Bronchial epithelial cell (primary cell): ENCODE measurements at places on chromosomes 4 and X.

DNA sequence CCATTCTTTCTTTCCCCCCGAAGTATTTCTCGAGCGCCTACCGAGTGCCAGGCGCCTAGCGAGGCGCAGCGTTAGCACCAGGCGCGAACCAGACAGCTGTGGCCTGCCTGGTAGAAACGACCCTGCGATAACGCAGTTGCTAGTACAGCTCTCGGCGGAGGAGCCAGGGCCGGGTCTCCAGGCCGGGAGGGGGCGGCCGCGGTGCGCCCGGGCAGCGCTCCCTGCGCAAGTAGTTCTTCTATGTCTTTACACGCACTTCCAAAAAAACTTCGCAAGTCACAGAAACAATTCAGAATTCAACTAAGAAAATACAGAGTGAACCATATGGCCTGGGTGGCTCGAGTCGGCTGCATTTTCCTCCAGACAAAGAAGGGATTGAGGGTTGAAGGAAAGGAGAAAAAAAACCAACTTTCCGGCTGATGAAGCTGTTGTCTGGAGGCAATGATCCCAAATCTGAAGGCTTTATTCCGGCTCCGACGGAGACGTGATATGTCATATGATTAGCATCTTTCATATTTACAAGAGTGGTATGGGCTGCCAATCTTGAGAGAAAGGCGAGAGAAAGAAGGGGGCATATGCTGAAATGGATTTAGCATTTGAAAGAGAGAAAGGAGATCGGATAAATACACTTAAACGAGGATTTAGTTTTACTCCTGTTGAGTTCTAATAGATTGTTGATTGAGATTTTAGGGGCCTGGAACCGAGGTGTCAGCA is 7.2 kb upstream of the NEUROG2 start:
- DNase-seq = no peak

GRCh38 chr4:159071178-159071968 is 31.5 kb upstream of the RAPGEF2 start:
- peak; percentile 81 for DNase-seq

DNA sequence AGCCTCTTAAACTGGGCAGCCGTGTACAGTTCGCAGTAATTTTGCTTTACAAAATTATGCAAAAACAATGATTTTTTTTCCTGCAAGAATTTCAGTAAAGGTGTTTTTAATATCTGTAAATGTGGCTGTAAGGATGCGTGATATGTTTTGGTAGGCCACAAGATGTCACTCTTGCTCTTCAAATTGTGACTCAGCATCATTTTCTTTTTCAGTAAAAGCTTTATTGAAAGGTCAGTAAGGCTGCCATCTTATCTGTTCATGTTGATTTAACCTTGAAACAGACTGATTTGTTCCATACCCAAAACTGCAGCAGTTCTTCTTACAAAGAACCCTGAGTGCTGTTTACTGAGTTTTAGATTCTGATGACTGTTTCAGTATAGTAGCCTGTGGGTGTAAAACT is 39.9 kb downstream of the TXLNG start:
- DNase-seq = peak; percentile 43

GRCh38 chrX:8273451-8273895 is 102.4 kb upstream of the VCX2 start:
- peak; percentile 84 for DNase-seq

DNA sequence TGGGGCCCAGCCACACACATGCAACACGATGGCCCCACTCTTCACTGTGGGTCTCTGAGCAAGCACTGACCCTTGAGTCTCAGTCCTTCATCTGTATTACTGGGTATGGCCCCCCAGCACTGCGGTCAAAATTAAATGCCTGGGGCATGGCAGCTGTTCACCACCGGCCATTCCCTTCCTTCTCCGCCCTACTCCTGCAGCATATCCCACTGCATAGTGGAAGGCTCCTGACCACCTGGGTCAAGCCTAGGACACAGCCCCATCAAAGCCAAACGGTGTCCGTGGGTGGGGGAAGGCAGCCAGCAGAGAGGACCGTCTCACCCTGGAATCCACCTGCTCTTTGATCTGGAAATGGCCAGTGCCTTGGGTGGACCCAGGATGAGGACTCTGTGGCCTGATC is 30.7 kb downstream of the PPP2R2C start:
- no peak for DNase-seq

- peak; percentile 31 for DNase-seq
These were observed at the start of gene PRDM5 for GRCh38 chr4:120922381-120923206. Gene PRDM5, minus strand, starts transcription at chr4:120922726. Its CDS starts 118 bp downstream, at chr4:120922608.

- DNase-seq = peak; percentile 46
These were observed 37.0 kb downstream of the DLG3 start for GRCh38 chrX:70481471-70482270.

DNA sequence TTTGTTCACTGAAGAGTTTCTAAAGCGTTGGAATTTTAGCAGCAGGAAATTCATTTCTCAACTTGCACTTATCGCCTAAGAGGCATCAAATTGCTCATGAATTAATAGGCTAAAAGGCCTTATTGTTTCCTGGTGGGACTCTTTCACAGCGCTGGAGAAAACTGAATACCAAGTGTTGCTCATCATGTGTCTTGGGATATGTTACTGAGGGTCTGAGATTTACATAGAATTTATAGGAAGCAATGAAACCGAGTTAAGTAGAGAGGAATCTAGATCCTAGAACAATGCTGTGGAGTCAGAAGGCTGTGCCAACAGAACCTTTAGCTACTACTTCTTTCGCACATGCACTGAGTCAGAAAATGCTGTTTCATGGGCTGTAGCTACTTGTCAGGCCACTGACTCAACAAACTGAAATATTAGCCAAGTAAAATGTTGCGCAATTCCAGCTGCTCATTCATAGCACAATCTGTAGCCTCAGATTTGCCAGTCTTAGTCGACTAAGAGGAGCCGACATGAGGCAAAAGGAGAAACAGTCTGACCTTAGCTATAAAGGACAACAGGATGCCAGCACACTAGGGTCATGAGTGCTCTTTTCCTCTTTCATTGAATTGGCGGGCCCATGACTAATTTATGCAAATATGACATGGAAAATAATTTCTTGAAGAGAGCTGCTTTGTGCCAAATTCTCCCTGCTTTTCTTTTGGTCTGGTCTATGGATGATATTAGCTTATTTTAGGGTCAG is 35.9 kb upstream of the CXCL8 start:
- DNase-seq = peak; percentile 100

DNA sequence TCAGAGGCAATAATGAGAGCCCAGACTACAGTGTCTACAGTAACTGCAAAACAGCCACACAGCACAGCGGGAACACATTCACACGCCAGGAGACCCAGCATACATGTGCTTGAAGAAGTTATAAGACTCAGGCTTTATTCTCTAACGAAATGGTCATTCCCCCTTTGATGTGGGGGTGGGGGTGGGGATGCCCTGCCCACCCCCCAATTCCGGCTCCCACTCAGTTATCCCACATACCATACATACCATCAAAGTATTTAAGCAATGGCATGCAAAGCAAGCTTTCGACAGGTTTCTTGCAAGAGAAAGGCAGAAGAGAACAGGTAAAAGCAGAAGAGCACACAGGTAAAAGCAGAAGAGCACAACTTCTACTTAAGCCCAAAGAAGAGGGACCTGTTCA is 3.6 kb downstream of the MECP2 start:
- DNase-seq = no peak

GRCh38 chr4:25308306-25308705 is 4.3 kb upstream of the ZCCHC4 start:
- DNase-seq = peak; percentile 23

DNA sequence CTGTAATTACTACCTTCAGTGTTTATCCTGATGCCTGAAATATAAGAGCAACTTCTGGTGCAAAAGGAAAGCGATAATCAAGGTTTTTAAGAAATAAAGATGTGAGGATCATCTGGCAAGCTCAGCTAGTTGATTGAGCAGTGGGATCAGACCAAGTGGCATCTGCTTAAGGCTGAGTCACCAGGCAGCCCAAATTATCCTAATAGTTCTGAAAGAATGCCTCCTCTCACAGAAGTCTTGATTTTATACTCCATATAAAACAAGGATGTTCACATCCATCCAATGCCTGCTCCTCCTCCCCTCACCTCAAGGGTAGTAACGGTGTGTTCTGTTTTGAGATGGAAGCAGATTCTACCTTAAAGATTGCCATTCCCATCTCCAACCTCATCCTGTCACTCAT is 134.5 kb upstream of the RASGEF1B start:
- DNase-seq = no peak

GRCh38 chr4:134518574-134519217 is 317.1 kb upstream of the PABPC4L start:
- no peak for DNase-seq

GRCh38 chr4:129929984-129930383 is 834.0 kb downstream of the C4orf33 start:
- no peak for DNase-seq

GRCh38 chr4:89586864-89587263 is 250.1 kb downstream of the SNCA start:
- peak; percentile 39 for DNase-seq

- DNase-seq = no peak
These were observed 338.4 kb upstream of the NOCT start for GRCh38 chr4:138677212-138677611.

DNA sequence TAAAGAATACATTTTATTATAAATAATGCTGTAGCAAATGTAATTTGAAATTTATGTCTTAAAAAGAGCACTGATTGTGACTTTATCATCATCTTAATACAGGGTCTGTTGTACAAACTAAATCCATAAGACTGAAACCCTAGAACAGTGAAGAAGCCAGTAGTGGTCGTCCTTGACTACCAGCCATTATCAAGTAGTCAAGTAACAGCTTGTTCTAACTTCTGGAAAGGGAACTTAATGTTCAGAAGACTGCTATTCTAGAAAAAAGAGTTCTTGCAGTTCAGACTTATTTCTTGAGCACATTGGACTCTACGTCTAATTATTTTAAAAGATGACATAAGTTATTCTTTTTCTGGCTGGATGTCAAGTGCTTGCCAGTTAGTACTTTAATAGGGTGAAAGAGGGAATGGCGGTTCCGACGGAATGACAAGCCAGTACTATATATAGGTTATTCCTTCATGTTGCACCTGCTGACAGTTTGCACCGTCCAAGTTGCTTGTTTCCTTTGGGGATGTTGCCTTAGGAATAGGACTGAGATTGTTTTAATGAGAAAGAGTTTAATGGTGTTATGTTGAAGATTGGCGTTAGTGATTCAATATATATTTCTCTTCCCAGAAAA is 109.9 kb downstream of the RAPGEF2 start:
- no peak for DNase-seq

DNA sequence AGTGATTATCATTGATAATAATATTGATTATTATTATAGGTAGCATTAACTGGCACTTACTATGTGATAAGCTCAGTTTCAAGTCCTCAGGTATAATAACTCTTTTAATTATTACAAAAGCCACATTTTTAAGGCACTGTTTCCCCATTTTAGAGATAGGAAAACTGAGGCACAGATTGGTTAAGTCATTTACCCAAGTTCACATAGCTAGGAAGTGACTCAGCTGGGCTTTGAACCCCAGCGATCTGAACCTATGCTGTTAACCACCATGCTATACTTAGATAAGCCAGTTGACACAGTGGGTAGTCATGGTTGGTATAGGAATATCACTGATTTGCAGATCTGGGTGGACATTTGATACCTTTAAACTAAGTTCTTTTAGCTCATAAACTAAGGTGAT is 110.4 kb downstream of the FRAS1 start:
- no peak for DNase-seq

- no peak for DNase-seq
These were observed 79.6 kb upstream of the WDR1 start for GRCh38 chr4:10196191-10196590.

DNA sequence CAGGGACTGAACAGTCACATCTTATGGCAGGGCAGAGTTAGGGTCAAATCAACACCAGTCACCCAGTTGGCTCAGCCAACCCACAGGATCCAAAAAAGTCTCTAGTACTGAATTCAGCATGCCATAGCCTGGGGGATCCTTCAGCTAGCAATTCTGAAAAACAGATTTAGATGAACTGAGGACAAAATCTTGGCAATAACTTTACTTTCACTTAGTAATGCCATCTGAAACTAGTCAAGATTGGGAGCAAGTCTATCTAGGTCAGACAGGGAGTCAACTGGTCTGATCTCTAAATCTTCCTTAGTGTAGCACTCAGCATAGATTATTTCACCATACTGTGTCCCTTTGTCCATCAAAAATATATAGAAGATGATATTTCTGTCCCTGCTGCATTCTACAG is 76.0 kb downstream of the HHIP start:
- no peak for DNase-seq

GRCh38 chr4:99816545-99817308 is at the start of gene DAPP1:
Gene DAPP1, plus strand, starts transcription at chr4:99816827. Its CDS starts 87 bp downstream, at chr4:99816914.
- peak; percentile 99 for DNase-seq

DNA sequence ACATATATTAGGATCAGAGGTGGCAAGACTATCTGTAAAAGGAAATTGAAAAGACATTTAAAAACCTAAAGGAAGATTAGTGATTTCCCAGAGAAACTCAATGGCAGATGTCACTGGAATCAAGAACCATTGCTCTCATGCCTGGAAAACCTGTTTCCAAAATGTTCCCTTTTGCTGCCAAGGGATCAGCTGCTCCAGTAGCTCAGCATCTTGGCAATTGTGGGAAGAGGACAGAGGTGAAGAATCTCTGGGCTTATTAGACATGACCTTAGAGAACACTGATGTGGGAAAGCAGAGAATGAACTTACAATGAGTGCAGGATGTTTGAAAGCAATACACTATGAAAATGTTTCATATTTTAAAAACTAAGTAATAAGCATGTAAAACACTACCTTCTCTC is 98.3 kb downstream of the SHROOM3 start:
- no peak for DNase-seq

- DNase-seq = no peak
These were observed 9.9 kb upstream of the SCOC start for GRCh38 chr4:140363558-140363957.

GRCh38 chrX:41391606-41392005 is 55.5 kb upstream of the NYX start:
- peak; percentile 76 for DNase-seq

GRCh38 chr4:36254371-36254770 is 10.1 kb upstream of the ARAP2 start:
- DNase-seq = no peak

DNA sequence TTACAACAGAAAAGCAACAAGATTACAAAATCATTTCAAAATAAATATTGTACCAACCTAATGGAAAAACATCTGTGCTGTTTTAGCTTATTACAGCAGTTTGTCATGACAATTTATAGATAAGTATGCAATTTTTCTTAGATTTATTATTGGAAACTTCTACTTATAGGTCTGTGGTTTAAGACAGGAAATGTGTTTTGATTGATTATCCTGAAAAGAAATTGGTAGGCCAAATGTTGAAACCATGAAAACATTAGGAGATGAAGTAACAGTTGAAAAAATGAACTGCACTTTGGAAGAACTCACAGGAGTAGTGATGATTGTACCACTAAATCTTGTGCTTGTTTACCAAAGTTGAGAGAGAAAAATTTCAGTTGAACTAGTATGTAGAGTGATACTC is 162.2 kb upstream of the GIMD1 start:
- no peak for DNase-seq

GRCh38 chr4:139223682-139224317 is 46.8 kb upstream of the ELF2 start:
- DNase-seq = peak; percentile 92

GRCh38 chr4:153013202-153013977 is 77.3 kb downstream of the FHDC1 start:
- no peak for DNase-seq
